Stimulated activated CD8-positive, alpha-beta memory T cell treated with anti-CD3 and anti-CD28 coated beads, Interleukin-7, amount 100 ng/mL, for 24 hours (primary cell): ENCODE measurements at places on chromosomes 7 and 10.

- DNase-seq: no peak
Measured at GRCh38 chr10:30348378-30348776, 701 bp downstream of the MTPAP start.

DNA sequence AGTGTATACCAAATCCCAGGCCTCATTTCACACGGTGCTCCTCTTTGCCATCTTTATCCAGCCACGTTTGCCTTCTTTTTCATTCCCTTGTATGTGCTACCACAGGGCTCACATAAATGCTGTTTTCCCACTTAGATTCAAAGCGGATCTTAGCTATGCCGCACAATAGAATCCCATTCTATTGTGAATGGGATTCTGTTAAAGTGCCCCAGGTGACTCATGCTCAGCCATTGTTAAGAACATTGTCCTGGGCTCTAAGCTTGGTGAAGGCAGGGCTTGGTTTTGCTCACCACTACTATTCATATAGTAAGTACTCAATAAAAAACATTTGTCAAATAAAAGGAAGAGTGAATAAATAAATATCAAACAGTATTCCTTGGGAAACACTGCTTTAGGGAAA lies 72.3 kb upstream of the PHYHIPL start:
- no peak for DNase-seq

DNA sequence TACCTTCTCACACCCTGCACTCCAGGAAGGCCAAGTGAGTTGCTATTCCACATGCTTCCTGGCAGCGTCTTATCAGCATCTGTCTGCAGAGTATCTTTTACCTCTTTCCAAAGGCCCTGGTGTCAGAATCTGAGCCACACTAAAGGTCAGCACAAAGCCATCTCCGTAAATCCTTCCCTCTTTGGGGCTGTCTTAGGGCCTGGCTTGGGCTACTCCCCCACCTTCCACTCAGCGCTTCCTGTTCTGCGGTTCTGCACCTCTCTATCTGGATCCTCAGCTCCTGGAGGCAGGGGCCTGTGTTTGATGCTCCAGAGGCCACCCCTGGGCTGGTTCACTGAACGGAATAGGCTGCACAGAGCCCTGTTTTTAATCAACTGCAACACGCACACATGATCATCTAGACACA lies 334.8 kb upstream of the GALNT17 start:
- DNase-seq: no peak

DNA sequence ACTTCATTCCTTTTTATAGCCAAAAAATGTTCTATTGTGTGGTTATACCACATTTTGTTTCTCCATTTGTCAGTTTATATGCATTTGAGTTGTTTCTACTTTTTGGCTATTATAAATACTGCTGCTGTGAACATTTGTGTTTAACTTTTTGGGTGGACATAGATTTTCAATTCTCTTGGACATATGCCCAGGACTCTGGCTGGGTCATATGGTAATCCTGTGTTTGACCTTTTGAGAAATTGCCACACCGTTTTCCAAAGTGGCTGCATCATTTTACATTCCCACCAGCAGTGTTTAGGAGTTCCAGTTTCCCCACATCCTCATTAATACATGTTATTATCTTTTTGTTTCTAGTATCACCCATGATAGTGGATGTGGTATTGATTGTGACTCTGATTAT lies 39.4 kb downstream of the CSGALNACT2 start:
- DNase-seq: no peak

- DNase-seq: no peak
Measured at GRCh38 chr7:45663167-45663921, 89.2 kb downstream of the ADCY1 start.

GRCh38 chr7:116793795-116794340 lies 68.5 kb upstream of the CAPZA2 start:
- DNase-seq: no peak

GRCh38 chr7:9691286-9691685 lies 1257.9 kb downstream of the NXPH1 start:
- no peak for DNase-seq

- DNase-seq: no peak
Measured at GRCh38 chr10:104895541-104895940, 254.5 kb downstream of the SORCS3 start.

- no peak for DNase-seq
Measured at GRCh38 chr7:96120445-96121225, 201.3 kb downstream of the SLC25A13 start.

DNA sequence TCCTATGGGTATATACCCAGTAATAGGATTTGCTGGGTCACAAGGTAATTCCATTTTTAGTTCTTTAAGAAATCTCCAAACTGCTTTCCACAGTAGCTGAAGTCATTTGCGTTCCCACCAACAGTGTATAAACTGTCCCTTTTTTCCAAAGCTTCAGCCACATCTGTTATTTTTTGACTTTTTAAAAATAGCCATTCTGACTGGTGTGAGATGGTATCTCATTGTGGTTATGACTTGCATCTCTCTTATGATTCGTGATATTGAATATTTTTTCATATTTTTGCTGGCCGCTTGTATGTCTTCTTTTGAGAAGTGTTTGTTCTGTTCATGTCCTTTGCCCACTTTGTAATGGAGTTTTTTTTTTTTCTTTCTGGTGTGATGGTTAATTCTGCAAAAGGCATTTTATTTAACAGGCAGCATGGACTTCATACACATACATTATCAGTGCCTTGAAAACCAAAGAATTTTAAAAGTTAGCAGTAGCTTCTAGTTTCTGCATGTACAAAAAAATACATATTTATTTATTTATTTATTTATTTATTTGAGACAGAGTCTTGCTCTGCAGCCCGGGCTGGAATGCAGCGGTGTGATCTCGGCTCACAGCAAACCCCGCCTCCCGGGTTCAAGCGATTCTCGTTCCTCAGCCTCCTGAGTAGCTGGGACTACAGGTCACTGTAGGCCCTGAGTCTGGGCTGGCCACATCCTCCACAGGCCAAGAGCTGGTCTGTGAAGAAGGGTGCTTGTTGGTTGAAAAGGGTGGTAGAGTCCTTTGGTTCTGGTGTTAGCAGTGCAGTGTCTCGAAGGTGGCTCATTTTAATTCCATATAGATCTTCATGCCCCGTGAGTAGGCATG lies 32.3 kb downstream of the AGR3 start:
- no peak for DNase-seq

DNA sequence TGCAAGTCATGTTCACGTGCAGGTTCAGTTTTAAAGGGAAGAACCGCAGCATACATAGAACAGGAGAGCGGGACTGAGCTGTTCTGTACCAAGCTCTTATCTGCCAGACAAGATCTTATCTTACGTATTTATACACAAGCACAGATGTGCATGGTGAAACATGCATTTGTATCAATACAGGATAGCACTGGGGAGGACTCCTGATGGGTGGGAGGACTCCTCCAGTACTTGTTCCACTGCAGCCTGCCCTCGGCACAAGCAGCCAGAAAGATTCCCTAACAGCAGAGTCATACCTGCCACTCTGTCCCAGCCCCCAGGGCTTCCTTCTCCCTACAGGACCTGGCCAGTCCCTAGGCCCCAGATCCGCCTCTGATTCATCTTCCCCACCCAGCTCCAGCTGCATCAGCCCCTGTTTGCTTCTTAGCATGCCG lies 13.2 kb upstream of the PRKCQ start:
- no peak for DNase-seq

GRCh38 chr10:48444861-48445841 lies 138.7 kb downstream of the MAPK8 start:
- no peak for DNase-seq

DNA sequence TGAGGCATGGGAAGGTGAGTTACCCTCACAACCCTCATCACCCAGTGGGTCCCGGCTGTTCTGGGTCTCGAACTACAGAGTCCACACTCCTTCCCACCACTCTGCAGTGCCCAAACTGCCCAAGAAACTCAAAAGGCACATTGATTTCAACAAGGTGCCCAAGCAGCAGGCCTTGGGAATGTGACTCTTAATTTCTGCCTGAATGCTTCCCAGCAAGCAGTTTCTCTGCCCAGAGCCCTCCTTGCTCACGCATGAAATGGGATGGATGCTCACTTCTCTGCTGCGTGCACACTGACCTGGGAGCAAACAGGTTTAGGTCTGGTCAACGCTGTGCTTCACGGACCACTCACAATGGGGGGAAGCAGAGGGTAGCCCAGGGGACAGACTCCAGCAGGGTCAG lies 77.9 kb downstream of the GRB10 start:
- no peak for DNase-seq

GRCh38 chr7:24833549-24833948 lies 76.3 kb upstream of the GSDME start:
- DNase-seq: no peak

- DNase-seq: no peak
Measured at GRCh38 chr10:69247313-69247710, 27.2 kb downstream of the HKDC1 start.

DNA sequence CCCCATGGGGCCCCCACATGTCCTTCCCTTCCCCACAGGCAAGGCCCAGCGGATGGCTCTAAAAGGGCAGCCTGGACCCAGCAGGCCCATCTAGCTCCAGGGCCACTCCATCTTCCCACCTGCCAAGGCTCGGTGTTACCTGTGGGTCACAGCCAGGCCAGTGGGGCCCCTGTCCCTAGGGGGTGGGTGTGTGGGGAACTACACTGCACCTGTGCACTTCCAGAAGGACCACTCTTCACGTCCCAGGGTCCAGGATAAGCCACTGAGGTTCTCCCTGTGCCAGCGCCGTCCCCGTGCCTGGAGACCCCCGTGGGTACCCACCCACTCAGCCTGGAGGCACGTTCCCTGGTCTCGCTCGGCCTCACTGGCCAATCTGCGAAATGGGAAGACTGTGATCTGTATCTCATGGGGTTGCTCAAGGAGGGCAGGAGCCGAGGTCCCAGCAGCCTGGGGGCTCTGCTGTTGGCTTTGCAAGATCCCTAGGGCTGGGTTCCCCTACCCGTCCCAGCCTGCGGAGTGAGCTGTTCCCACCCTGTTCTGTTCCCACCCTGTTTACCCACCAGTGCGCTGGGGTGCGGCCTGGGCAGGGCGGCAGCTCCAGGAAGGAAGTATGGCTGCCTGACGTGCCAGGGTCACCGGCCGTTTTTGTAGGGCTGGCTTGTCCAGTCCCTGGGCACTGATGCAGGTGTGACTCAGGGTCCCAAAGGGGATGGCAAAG lies 4.6 kb downstream of the PWWP2B start:
- DNase-seq: no peak

- no peak for DNase-seq
Measured at GRCh38 chr10:83250396-83250795, 888.9 kb upstream of the GHITM start.

DNA sequence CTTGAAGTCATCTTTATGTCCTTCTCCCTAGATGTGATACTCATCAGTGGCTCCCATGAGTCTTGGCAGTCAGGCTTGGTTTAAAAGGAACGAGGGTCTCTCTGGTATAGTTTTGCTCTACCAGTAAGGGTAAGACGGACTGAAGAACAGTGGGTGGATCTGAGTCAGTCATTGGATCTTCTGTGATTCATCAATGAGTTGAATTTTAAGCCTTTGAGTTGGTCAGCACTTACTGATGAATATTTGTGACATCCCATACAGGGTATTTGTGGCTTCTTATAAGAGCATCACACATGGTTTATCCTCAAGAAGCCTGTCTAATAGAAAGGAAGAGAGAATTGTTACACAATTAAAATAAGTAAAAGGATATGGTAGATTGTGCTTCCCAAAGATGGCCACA lies 87.3 kb upstream of the NAMPT start:
- no peak for DNase-seq

DNA sequence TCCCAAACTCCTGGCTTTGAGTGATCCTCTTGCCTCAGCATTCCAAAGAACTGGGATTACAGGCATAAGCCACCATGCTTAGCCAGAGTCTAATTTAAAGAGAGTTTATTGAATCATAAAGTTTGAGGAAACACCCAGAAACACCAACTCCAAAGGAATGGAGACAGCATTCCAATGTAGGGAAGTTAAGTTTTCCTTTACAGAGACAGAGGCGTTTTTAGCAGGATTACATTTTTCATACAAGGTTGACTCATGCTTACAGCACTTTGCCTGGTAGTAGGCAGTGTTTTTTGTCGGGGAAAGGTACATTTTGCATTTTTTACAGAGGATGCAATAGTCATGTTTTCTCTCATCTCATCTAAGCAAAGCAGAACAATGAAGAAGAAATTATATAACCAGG lies 18.9 kb upstream of the OPN4 start:
- DNase-seq: no peak

DNA sequence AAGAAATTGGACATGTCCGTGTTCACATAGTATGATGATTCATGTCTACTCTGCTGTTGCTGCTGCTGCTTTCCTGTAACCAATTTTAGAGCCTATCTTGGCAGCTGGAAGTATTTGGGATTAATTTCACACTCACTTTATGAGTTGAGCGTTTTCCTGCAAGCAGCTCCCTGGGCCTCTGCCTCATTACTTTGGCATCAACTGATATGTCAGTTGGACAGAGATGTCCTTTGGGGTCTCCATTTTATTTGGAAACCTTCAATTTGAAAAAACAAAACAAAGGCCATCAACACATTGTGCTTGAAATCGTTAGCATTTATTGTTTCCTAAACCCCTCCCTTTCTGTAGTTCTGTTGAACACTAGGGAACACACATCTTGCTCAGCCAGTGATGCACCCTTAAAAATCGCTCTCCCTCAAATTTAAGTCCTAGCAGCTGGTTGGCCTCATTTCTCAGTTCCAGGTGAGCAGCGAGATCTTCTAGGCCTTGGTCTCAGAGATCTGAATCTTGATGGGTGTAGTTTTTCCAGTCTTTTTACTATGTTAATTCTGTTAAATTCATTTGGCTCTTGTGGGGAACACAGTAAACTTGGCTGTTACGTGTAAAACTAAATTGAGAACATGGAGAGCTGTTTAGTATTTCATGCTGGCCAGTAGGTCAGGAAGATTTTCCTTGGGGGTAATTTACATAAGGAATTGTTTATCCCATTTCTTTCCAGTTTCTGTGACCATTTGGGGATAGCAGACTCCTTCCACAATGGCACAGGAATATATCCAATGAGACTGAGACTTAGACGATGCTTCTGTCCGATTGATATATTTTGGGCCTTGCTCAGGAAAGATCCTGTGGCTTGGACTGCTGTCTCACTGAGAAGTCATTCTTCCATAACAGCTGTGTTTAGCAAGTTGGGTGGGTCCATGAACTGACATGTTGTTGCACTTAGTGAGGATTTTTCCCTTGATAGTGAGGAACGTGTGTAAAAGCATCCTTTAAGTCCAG lies 371.6 kb downstream of the BBS9 start:
- no peak for DNase-seq

DNA sequence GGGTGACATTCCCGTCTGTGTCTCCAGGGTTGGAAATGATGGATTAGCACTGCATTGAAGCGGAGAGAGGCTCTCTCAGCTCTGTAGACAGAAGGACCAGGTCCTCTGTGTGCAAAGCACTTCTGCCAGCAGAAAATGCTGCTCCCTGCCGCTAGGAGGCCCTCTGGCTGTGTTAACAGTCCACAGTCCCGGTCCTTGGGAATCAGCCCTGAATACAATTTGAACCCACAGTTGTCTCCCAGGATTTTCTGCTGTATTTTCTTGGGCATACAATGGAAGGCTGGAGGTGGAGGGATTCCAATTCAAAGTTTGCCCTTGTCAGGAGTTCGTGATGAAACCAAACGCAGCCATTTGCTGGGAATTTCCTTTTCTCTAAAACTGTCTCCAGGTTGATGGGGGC lies 205.2 kb downstream of the GLRX3 start:
- no peak for DNase-seq
